Mesothelial cell of epicardium (in vitro differentiated cells): ENCODE measurements at places on chromosomes 7 and 10.

- no peaks in the 10 kb centered on the region for H3K27me3 ChIP-seq
- peaks cover 36% of the 10 kb centered on the region for H3K36me3 ChIP-seq
- no peak overlapping the region for H3K27ac ChIP-seq
- no peak for DNase-seq
Measured at GRCh38 chr7:107322015-107322414, 147.8 kb upstream of the GPR22 start.

GRCh38 chr7:151225948-151226510 is 976 bp downstream of the ABCF2 start:
- DNase-seq: no peak
- no peaks in the 10 kb centered on the region for H3K27me3 ChIP-seq
- peaks cover 32% of the 10 kb centered on the region for H3K4me1 ChIP-seq
- peak overlapping the region; percentile 98 for H3K4me3 ChIP-seq

DNA sequence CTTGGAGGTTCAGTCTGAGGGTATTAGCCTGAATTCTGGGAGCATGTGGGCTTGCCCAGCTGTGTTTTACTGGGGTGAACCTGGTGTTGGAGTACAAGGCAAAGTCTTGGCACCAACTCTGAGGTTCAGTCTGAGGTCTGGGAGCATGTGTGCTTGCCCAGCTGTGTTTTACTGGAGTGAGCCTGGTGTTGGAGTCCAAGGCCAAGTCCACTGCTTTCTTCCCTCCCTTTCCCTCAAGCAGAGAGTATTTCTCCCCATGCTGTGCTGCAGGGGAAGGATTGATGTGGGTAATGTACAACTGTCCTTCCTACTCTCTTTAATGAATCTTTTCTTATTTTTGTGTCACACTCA is 236.1 kb downstream of the NXPH1 start:
- no peak overlapping the region for H3K27ac ChIP-seq
- H3K27me3 ChIP-seq: peaks cover 8% of the 10 kb centered on the region
- H3K4me1 ChIP-seq: no peaks in the 10 kb centered on the region
- H3K36me3 ChIP-seq: peaks cover 2% of the 10 kb centered on the region
- H3K4me3 ChIP-seq: no peak overlapping the region

GRCh38 chr7:27704422-27705199 is 35.4 kb upstream of the TAX1BP1 start:
- H3K36me3 ChIP-seq: no peaks in the 10 kb centered on the region
- no peak overlapping the region for H3K4me3 ChIP-seq
- H3K27me3 ChIP-seq: no peaks in the 10 kb centered on the region
- peaks cover 9% of the 10 kb centered on the region for H3K4me1 ChIP-seq

DNA sequence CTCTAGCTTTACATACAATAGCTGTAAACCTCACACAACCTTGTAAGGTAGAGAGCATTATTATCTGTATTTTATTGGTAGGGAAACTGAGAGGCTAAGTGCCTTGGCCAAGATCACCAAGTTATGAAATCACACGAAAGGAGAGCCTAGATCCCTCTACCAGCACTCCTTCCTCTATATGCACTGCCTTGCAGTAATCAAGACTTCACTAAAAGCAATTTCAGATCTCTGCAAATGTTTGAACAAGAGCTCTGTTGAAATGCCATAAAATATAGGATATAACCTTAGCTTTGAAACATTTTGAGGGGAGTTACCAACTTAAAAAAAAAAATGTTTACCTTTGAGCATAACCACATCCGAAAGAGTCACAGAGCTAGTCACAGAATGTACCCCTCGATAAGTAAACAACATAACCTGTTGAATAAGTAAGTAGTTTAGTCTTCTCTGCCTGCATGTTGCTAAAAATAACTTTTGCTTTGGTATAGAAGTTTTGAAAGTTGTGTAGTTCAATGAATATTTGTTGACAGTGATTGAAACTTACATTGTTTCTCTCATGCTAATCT is 709.4 kb downstream of the AUTS2 start:
- peaks cover 13% of the 10 kb centered on the region for H3K4me1 ChIP-seq
- no peaks in the 10 kb centered on the region for H3K36me3 ChIP-seq
- H3K27me3 ChIP-seq: no peaks in the 10 kb centered on the region
- H3K4me3 ChIP-seq: no peak overlapping the region

GRCh38 chr7:135898226-135898625 is 78.9 kb downstream of the MTPN start:
- DNase-seq: no peak
- H3K27ac ChIP-seq: no peak overlapping the region
- H3K4me1 ChIP-seq: no peaks in the 10 kb centered on the region
- no peak overlapping the region for H3K4me3 ChIP-seq
- no peaks in the 10 kb centered on the region for H3K36me3 ChIP-seq

DNA sequence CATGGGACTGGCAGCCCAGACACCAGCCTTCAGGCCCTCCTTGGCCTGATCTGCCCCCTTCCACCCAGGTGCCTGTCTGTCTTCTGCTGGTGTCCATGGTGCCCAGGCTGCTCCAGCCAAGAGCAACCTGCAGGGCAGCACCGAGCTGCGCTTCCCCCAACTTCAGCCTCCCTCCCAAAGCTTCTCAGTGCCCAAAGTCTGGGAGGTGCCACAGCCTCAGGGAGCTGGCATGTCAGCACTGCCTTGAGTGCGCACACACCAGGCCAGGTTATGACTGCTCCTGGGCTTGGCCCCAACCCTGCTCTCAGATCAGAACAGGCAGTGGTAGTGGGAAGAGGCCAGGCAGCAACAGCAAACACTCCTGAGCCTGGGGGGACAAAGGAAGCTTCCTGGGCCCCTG is 304.6 kb upstream of the NRG3 start:
- no peaks in the 10 kb centered on the region for H3K36me3 ChIP-seq
- H3K4me1 ChIP-seq: no peaks in the 10 kb centered on the region
- no peak overlapping the region for H3K27ac ChIP-seq
- no peaks in the 10 kb centered on the region for H3K27me3 ChIP-seq
- H3K4me3 ChIP-seq: no peak overlapping the region
- no peak for DNase-seq

DNA sequence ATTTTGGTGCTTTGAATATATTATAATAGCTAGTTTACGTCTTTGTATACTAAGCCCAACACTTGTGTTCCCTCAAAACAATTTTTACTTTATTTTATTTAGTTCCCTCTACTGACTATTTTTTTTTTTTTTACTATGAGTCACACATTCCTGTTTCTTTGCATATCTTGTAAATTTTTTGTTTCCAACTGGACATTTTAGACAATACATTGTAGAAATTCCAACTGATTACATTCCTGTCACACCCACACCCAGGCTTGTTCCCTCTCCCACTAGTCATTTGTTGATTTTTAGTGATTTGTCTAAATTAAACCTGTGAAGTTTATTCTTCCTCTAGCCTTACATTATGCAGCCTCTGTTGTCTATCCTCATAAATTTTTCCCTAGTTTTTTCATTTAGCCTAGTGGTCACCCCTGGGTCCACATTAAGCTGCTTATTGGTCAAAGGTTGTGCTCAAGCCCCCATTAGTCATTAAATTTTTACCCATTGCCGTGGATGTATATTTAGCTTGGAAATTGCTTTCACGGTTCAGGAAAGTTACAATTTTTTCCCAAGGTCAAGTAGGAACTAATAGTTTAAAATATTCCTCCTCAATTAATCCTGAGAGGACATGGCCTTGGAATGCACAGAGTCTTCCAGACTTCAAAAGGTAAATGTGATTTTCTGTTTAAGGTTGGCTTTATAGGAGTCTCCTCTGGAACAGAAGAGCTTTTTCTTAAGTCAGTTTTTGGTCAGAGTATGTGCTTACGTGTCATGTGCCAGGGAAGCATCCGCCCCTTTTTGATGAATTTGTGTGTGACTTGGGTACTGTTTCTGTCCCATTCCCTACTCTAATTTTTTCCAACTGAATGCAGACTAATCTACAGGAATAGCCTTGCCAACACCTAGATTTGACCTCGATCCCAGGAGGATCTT is 207.6 kb upstream of the TMEM72 start:
- DNase-seq: no peak
- H3K36me3 ChIP-seq: peaks cover 6% of the 10 kb centered on the region
- no peak overlapping the region for H3K4me3 ChIP-seq
- H3K4me1 ChIP-seq: peaks cover 10% of the 10 kb centered on the region
- H3K27ac ChIP-seq: peak overlapping the region; percentile 36
- H3K27me3 ChIP-seq: no peaks in the 10 kb centered on the region

GRCh38 chr7:159370-160270 is 32.8 kb upstream of the FAM20C start:
- H3K4me1 ChIP-seq: peaks cover 14% of the 10 kb centered on the region
- peaks cover 26% of the 10 kb centered on the region for H3K27me3 ChIP-seq
- DNase-seq: no peak
- H3K36me3 ChIP-seq: no peaks in the 10 kb centered on the region
- H3K27ac ChIP-seq: no peak overlapping the region
- H3K4me3 ChIP-seq: no peak overlapping the region

DNA sequence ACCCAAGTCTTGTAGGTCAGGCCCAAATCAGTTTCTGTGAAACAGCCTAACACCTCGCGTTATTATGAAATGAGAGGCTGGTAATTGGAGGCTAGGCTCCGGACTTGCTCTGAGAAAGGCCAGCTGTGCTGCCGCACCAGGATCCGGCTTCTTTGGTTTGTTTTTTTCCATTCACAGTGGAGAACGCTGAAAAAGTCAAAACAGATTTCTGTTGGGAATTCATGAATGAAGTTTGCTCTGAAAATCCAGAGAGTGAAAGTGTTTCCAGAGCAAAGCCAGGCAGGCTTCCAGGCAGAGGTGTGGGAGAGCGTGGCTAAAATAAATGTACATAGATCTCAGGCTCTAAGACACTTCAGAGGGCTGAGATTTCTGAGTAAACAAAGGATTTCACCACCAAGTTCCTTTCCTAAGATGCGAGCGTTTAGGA is 240.1 kb downstream of the TRIL start:
- peaks cover 16% of the 10 kb centered on the region for H3K4me1 ChIP-seq
- H3K36me3 ChIP-seq: peaks cover 11% of the 10 kb centered on the region
- H3K27ac ChIP-seq: no peak overlapping the region
- no peaks in the 10 kb centered on the region for H3K27me3 ChIP-seq

- H3K36me3 ChIP-seq: no peaks in the 10 kb centered on the region
- H3K27ac ChIP-seq: no peak overlapping the region
- H3K4me1 ChIP-seq: peaks cover 20% of the 10 kb centered on the region
Measured at GRCh38 chr10:4656576-4657194, 169.3 kb upstream of the AKR1E2 start.

- H3K4me3 ChIP-seq: no peak overlapping the region
- no peak for DNase-seq
- H3K4me1 ChIP-seq: peaks cover 15% of the 10 kb centered on the region
Measured at GRCh38 chr7:7693881-7694280, 24.5 kb downstream of the RPA3 start.

DNA sequence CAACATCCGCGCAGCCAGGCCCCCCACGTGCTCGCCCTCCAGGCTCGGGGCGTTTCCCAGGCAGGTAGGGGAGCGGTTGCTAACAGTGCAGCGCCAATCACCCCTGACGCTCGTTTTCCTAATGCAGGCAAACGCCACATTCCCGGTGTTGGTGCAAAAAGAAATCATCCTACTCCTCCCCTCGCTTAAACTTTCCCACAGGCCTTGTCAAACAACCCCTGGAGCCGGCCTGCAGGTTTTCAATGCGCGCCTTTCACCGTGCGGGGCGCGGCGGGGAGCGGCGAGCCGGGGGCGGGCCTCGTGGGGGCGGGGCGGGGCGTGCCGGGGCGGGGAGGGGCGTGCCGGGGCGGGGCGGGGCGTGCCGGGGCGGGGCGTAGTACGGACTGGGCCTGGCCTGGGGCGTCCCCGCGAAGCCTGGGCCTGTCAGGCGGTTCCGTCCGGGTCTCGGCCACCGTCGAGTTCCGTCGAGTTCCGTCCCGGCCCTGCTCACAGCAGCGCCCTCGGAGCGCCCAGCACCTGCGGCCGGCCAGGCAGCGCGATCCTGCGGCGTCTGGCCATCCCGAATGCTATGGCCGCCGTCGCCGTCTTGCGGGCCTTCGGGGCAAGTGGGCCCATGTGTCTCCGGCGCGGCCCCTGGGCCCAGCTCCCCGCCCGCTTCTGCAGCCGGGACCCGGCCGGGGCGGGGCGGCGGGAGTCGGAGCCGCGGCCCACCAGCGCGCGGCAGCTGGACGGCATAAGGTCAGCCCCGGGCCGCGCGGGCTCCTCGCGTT is at the start of gene ECHDC3:
Gene ECHDC3, plus strand, starts transcription at position 374 of the 770 bp plus-strand sequence. Its CDS starts 195 bp downstream, at position 569.
- H3K36me3 ChIP-seq: peaks cover 2% of the 10 kb centered on the region
- H3K27ac ChIP-seq: peak within 1 kb of the TSS; percentile 11
- H3K4me3 ChIP-seq: peak within 1 kb of the TSS; percentile 56
- DNase-seq: no peak
- peaks cover 10% of the 10 kb centered on the region for H3K27me3 ChIP-seq

DNA sequence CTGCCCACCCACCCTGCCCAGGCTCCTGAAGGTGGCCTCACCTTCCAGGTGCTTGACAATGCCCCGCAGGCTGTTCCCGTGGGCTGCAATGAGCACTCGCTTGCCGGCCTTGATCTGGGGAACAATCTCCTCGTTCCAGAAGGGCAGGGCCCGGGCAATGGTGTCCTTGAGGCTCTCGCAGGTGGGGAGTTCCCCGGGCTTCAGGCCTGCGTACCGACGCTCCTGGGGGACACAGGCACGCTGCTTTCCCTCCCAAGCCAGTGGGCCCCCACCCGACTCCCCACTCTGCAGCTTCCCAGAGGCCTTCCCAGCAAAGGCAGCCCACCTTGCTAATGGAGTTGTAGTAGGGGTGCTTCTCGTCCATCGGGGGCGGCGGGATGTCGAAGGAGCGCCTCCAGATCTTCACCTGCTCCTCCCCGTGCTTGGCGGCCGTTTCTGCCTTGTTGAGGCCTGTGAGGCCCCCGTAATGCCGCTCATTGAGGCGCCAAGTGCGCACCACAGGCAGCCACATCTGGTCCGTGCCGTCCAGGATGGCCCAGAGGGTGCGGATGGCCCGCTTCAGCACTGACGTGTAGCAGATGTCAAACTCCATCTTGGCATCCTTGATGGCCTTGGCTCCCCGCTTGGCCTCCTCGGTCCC is 456 bp downstream of the PGAM2 start:
- peaks cover 9% of the 10 kb centered on the region for H3K27me3 ChIP-seq
- H3K4me1 ChIP-seq: peaks cover 13% of the 10 kb centered on the region
- H3K36me3 ChIP-seq: peaks cover 1% of the 10 kb centered on the region
- DNase-seq: no peak

DNA sequence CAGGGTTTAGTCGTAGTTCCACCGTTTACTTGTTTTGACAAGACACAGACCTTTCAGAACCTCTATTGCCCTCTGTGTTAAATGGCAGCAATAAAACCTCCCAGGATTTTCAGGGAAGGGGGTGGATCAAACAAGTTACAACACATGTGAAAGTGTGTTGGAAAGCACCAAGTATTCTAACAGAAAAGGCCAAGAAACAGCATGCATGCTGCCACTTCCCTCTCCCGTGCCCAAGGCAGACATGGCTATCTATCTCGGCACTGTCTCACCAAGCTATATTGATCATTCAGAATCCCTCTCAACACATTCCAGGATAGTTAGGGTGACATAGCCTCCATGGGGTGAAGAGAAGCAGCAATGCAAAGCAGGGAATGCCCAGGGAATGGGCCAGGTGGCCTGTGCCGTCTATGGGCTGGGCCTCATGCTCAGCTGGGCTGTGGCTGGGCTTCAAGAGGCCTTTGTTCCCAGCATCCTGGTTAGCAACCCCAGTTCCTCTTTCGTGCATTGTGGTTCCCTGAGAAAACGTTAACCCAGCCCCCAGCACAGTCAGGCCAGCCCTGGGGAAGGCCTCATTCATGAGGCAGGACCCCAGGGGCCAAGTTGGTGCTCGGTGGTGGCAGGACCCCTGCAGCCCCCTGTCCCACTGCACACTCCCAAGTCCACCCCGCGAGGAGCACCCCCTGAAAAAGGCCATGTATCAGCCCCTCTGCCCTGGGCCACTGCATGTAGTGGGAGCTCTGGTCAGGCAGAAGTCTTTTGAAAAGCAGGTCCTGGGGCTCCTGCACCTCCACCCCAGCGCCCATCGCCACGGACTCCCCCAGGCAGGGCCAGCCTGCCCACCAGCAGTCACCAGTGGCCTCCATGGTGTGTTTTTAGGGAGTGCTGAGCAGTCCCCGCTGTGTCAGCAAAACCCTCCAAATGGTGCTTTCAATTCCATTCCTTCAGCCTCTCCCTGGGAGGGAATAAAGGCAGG is 25.5 kb downstream of the VSIR start:
- DNase-seq: no peak
- H3K27me3 ChIP-seq: no peaks in the 10 kb centered on the region
- H3K4me1 ChIP-seq: peaks cover 34% of the 10 kb centered on the region
- peak overlapping the region; percentile 86 for H3K27ac ChIP-seq
- no peak overlapping the region for H3K4me3 ChIP-seq
